ENCODE measurements at places on chromosomes 13 and 19.
A peak's percentile ranks its signal among the peaks of the same experiment; 100 is the strongest.

DNA sequence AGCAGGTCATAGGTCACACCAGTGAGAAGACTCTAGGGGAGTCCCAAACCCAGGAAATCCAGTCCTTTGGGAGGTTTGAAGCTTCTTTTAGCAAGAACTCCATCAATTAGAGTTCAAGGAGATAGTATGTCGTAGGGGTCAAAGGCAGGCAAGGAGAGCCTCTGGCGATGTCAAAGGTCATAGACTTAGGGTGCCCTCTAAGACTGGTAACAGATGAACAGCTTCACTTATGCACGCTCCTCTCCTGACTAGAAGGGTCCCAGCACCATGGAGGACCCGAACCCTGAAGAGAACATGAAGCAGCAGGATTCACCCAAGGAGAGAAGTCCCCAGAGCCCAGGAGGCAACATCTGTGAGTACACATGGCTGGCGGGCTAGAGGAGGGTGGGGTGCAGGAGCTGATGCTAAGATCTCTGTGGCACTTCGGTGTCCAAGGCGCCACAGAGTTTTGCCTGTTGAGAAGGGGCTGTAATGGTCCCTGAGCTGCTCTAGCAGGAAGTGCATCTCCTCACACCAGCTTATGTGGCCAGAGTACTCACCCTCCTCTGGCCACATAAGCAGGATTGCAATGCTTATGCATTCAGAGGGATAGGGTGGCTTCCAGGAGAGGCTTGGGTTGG lies 557 bp downstream of the ZNF576 start:
- peaks cover 12% of the 10 kb centered on the region for H3K36me3 ChIP-seq
- H3K27ac ChIP-seq: peak overlapping the region; percentile 80
- no peak for DNase-seq

DNA sequence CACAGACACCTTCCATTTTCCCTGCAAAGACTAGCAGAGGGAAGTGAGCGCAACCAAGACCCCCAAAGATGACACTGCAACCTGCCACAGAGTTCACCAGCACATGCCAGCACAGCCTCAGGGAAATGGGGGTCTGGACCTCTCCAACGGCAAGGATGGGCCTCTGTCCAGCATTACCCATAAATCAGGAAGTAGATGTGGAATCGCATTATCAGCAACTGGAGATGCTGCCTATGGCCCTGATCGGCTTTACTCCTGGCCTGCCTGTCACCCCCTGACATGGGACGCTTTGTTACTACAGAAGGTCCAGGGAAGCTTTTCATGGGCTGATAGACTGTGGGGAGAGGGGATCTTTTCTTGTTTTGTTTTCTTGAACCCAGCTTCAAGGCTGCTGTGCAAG lies 41.4 kb upstream of the POU2F2 start:
- no peak overlapping the region for H3K4me3 ChIP-seq
- no peaks in the 10 kb centered on the region for H3K36me3 ChIP-seq
- no peaks in the 10 kb centered on the region for H3K4me1 ChIP-seq
- DNase-seq: no peak

GRCh38 chr13:20582026-20582425 lies 15.1 kb downstream of the IFT88 start:
- no peak overlapping the region for H3K27ac ChIP-seq
- H3K4me3 ChIP-seq: no peak overlapping the region
- no peak for DNase-seq
- no peaks in the 10 kb centered on the region for H3K36me3 ChIP-seq
- H3K4me1 ChIP-seq: no peaks in the 10 kb centered on the region

- no peaks in the 10 kb centered on the region for H3K27me3 ChIP-seq
- no peaks in the 10 kb centered on the region for H3K4me1 ChIP-seq
- no peak overlapping the region for H3K4me3 ChIP-seq
These were observed 33.5 kb downstream of the DOCK9 start for GRCh38 chr13:98944336-98944735.

- no peak for DNase-seq
- H3K4me3 ChIP-seq: no peak overlapping the region
- H3K27ac ChIP-seq: no peak overlapping the region
- no peaks in the 10 kb centered on the region for H3K4me1 ChIP-seq
These were observed 453.3 kb downstream of the TSHZ3 start for GRCh38 chr19:30895946-30896345.

GRCh38 chr19:12000152-12000981 lies 35.1 kb downstream of the ZNF433 start:
- peak overlapping the region; percentile 42 for H3K4me3 ChIP-seq
- H3K36me3 ChIP-seq: peaks cover 2% of the 10 kb centered on the region
- peak; percentile 85 for DNase-seq
- peak overlapping the region; percentile 66 for H3K27ac ChIP-seq
- no peaks in the 10 kb centered on the region for H3K27me3 ChIP-seq

- no peaks in the 10 kb centered on the region for H3K4me1 ChIP-seq
- H3K27ac ChIP-seq: no peak overlapping the region
- DNase-seq: no peak
- no peak overlapping the region for H3K4me3 ChIP-seq
- H3K27me3 ChIP-seq: no peaks in the 10 kb centered on the region
These were observed 170.8 kb upstream of the SOX1 start for GRCh38 chr13:111895896-111896821.

DNA sequence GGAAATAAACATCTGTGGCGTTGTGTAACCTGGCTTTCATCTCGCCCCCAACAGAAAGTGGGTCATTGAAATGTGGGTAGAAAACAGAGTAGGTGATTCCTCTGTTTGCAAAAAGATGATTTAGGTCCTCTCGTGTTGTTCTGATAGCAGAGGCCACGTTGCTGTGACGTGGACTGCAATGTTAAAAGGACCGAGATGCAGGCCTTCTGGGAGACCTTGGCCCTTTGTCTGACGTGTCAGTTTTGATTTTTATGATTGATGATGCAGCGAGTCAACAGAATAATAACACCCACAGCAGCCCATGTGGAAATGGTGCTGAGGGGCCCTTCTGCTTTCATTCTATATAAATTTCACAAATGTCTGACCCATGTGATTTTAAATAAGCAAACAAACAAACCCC lies 68.9 kb downstream of the FGF9 start:
- H3K4me1 ChIP-seq: no peaks in the 10 kb centered on the region
- no peak for DNase-seq
- no peaks in the 10 kb centered on the region for H3K36me3 ChIP-seq
- no peaks in the 10 kb centered on the region for H3K27me3 ChIP-seq

- no peak overlapping the region for H3K27ac ChIP-seq
- H3K36me3 ChIP-seq: no peaks in the 10 kb centered on the region
- H3K27me3 ChIP-seq: no peaks in the 10 kb centered on the region
- no peaks in the 10 kb centered on the region for H3K4me1 ChIP-seq
- H3K4me3 ChIP-seq: no peak overlapping the region
- DNase-seq: no peak
These were observed 906 bp upstream of the CYP4F11 start for GRCh38 chr19:15935167-15935702.

- no peak overlapping the region for H3K4me3 ChIP-seq
- no peaks in the 10 kb centered on the region for H3K36me3 ChIP-seq
- H3K4me1 ChIP-seq: no peaks in the 10 kb centered on the region
- no peak overlapping the region for H3K27ac ChIP-seq
- no peak for DNase-seq
- no peaks in the 10 kb centered on the region for H3K27me3 ChIP-seq
These were observed 391.6 kb downstream of the HS6ST3 start for GRCh38 chr13:96481482-96481881.

- DNase-seq: no peak
- H3K4me3 ChIP-seq: no peak overlapping the region
- H3K4me1 ChIP-seq: no peaks in the 10 kb centered on the region
- H3K27ac ChIP-seq: no peak overlapping the region
These were observed 25.0 kb upstream of the NAPA start for GRCh38 chr19:47539747-47540311.

- peaks cover 3% of the 10 kb centered on the region for H3K36me3 ChIP-seq
- H3K27ac ChIP-seq: no peak overlapping the region
- H3K4me3 ChIP-seq: no peak overlapping the region
- no peak for DNase-seq
- H3K27me3 ChIP-seq: no peaks in the 10 kb centered on the region
- H3K4me1 ChIP-seq: peaks cover 8% of the 10 kb centered on the region
These were observed 64.3 kb downstream of the MICU2 start for GRCh38 chr13:21539687-21540086.

DNA sequence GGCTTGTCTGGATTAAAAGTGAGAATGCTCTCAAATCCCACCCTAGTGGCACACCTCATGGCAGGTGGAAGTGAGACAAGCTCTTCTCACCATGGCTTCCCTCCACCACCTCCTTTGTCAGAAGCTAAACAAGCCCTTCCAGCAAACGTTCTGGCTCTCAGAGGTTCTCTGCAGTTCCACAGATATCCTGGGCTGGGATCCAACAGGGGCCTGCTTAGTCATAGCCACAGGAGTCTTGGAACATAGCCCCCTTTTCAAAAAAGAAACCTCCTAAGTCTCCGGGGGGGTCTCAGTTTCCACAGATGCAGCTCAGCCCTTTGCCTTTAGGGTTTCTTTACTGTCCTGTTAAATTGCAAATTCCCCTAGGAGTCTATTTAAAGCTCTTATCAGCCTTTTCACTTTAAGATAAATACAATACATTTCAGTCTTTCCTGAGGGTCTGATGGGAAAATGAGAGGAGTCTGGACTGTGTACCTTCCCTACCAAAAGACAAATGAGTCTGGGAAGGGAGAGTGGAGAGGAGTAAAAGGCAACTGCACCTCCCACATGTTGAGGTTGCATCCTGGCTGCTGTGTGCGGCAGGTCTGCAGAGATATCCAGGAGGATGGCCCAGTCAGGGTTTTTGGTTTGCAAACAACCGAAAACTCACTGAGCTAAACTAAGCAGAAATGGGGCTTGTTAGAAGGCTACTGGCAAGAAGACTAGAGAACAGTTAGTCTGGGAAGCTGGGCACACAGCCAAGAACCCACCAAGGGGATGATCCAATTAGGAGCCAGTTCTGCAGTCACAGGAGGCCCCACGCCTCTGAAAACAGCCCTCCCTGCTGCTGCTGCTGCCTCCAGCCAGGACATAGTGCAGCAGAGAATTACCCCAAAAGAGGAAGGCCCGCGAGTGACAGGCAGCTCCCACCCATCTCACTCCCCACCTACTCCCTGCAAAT lies 41.4 kb upstream of the SERP2 start:
- no peak for DNase-seq
- H3K27me3 ChIP-seq: peaks cover 5% of the 10 kb centered on the region
- no peak overlapping the region for H3K4me3 ChIP-seq
- H3K36me3 ChIP-seq: no peaks in the 10 kb centered on the region

DNA sequence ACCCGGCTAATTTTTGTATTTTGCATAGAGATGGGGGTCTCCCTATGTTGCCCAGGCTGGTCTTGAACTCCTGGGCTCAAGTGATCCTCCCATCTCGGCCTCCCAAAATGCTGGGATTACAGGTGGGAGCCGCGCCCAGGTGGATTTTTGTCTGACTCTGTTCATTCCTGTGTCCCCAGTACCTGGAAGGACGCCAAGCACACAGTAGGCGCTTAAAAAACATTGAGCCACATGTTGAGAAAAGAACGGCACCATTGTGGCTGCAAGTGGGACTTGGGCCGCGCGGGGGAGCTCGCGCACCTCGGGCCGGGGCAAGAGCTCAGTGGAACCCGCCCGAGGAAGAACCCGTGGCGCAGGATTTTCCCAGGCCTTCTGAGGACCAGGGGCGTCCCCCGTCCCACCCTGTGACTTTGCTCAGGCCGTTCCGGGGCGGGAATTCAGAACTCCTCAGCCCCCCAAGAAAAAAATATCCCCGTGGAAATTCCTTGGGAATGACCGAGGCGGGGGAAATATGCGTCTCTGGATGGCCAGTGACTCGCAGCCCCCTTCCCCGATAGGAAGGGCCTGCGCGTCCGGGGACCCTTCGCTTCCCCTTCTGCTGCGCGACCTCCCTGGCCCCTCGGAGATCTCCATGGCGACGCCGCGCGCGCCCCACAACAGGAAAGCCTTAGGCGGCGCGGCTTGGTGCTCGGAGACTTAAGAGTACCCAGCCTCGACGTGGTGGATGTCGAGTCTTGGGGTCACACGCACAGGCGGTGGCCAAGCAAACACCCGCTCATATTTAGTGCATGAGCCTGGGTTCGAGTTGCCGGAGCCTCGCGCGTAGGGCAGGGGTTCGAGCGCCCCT lies 1.4 kb upstream of the ICAM1 start:
- H3K4me3 ChIP-seq: peak overlapping the region; percentile 92
- H3K27me3 ChIP-seq: no peaks in the 10 kb centered on the region
- no peaks in the 10 kb centered on the region for H3K4me1 ChIP-seq
- no peak for DNase-seq
